ENCODE measurements at places on chromosomes 3 and 15. TPM values are rescaled to one million over a fixed set of nuclear protein-coding genes. Genes with fewer than 3 reads are reported as not detected.

Gene PCNP
- 108 TPM for total RNA-seq

Gene P2RY1
- 4.3 TPM for total RNA-seq

Gene PRTG
- total RNA-seq: 1.1 TPM

Gene SPATA12
- not detected for total RNA-seq

Gene SLC12A8
- 0.80 TPM for total RNA-seq

Gene CHCHD4
- 25.9 TPM for total RNA-seq

Gene GASK1A
- 4.0 TPM for total RNA-seq

Gene FGF12
- 291 TPM for total RNA-seq

Gene BMF
- 5.0 TPM for total RNA-seq

Gene TMEM207
- total RNA-seq: not detected

Gene CDHR4
- total RNA-seq: 0.24 TPM

Gene NPHP3
- 11.6 TPM for total RNA-seq

Gene SH2D7
- total RNA-seq: not detected

Gene TRIM42
- not detected for total RNA-seq

Gene CYP8B1
- total RNA-seq: not detected

Gene UBE2E2
- total RNA-seq: 54.0 TPM

Gene RAB11A
- total RNA-seq: 159 TPM

Gene MED12L
- total RNA-seq: 0.50 TPM

Gene TMA7
- 190 TPM for total RNA-seq

Gene RNF168
- 22.1 TPM for total RNA-seq
